ACHN (cell line): ENCODE measurements at places on chromosomes 1 and 21.

GRCh38 chr1:157641177-157641576, 43.3 kb upstream of the FCRL4 start:
- no peak for DNase-seq

- DNase-seq: no peak
These were observed 81.7 kb downstream of the SSBP3 start for GRCh38 chr1:54324251-54325140.

GRCh38 chr1:65558215-65558614, 137.7 kb downstream of the LEPR start:
- DNase-seq: no peak

DNA sequence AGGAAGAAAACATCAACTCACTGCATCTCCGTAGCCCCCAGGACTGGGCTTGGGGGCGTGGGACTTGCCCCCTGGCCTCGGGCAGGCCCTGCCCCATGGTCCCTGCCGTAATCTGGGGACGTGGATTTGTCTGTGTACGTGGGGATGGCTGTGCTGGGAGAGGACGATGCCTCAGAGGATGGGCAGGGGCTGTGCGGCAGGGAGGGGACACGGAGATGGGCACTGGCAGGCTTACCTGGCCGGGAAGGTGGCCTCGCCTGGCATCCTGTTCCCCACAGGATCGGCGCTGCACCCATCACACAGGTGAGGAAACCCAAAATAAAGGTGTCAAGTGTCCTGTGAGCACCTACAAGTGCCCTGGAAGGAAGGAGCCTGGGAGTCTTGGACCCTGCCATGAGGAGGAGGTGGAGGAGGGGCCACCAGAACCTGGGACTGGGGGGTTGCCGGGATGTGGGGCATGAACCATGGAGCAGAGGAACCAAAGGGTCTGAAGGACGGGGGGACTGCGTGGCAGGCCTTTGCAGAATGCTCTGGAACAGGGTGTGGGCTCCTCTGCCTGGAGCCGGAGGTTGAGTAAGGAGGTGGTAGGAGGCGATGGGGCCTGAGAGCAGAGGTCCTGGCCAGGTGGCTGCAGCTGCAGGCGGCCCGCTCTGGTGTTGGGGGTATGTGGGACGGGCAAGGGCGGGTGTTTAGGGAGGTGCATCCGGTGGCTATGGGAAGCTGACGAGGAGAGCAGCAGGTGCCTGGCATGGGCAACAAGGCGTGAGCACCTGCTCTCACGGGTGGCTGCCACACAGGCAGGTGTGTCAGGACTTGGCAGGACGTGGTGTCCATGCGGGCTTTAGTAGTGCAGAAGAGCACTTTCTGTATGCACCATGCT, 27.8 kb upstream of the LRRC3 start:
- no peak for DNase-seq

GRCh38 chr1:162206749-162207635, 137.5 kb downstream of the NOS1AP start:
- no peak for DNase-seq

GRCh38 chr1:33443080-33443704, 12.3 kb upstream of the PHC2 start:
- DNase-seq: no peak

DNA sequence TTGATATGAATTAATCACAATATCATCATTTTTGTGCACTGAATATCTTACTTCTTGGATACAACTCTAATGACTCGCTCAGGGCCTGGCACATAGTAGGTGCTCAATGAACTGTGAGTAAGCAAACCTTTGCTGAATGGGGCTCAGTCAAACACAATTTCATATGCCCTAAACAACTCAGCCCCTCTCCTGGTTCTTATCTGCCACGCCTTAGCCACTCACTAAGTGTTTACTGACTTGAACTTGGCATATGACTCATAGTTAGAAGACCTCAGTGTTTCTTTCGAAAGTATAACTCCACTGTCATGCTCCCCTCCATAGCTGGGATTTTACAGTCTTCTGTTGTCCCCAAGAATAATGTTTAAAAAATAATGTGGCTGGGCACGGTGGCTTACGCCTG, 4.8 kb upstream of the IFNLR1 start:
- peak; percentile 32 for DNase-seq

DNA sequence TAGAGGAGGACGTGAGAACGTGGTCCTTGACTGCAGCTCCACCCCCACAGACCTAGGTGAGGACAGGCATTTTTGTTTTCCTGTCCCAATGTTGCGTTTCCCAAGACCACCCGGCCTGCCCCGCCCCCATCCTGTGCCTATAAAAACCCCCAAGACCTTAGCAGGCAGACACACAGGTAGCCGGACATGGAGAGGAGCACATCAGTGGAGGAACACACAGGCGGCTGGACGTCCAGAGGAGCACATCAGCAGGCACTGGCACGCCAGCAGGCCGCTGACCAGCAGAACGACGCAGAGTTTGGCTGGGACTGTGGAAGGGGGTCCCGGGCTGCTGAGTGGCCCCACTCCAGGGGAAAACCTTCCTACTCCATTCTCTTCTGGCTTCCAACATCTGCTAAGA, 12.7 kb upstream of the HMGCL start:
- no peak for DNase-seq

GRCh38 chr1:109620841-109621286, 1.2 kb downstream of the AMPD2 start:
- DNase-seq: peak; percentile 90

GRCh38 chr1:31788825-31789256, 24.7 kb upstream of the ADGRB2 start:
- peak; percentile 47 for DNase-seq

- DNase-seq: peak; percentile 35
These were observed at the start of gene STUM for GRCh38 chr1:226548256-226549093. Gene STUM (plus strand): TSS chr1:226548764. CDS start chr1:226548905, 141 bp downstream.

DNA sequence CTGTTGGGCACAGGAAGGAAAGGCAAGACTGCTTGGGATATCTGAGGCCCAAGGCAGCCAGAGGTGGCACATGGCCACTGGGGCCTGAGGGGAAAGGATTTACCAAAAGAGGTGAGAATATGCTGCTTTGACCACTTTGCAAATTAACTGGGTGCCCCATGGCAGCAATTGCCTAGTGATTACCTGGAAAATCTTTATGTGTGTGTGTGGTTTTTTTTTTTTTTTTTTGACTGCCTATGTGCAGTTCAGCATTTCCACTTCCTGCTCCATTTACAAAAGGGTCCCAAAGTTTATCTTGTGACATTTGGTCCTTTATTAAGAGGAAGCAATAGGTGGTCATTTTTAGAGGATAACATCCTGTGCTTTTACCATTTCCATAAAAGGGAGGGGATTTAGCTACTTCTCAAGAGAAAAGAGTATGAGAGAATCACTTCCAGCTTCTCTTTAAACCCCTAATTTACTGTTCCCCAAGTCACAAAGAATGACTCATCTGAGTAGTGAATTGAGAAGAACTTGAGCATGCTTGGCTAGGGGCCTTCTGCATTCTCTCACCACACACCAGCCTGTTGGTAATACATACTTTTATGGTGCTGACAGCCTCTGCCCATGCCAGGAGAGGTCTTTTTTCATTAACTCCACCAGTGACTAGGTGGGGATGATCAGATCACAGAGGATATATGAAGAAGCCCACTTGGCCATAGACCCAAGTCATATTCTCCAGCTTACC, 52.1 kb downstream of the SYDE2 start:
- no peak for DNase-seq

GRCh38 chr1:204461331-204462228, 33.0 kb downstream of the PIK3C2B start:
- no peak for DNase-seq

GRCh38 chr1:233319272-233319671, 8.3 kb upstream of the MAP3K21 start:
- no peak for DNase-seq

GRCh38 chr1:244628789-244629188, 24.1 kb upstream of the DESI2 start:
- DNase-seq: no peak

DNA sequence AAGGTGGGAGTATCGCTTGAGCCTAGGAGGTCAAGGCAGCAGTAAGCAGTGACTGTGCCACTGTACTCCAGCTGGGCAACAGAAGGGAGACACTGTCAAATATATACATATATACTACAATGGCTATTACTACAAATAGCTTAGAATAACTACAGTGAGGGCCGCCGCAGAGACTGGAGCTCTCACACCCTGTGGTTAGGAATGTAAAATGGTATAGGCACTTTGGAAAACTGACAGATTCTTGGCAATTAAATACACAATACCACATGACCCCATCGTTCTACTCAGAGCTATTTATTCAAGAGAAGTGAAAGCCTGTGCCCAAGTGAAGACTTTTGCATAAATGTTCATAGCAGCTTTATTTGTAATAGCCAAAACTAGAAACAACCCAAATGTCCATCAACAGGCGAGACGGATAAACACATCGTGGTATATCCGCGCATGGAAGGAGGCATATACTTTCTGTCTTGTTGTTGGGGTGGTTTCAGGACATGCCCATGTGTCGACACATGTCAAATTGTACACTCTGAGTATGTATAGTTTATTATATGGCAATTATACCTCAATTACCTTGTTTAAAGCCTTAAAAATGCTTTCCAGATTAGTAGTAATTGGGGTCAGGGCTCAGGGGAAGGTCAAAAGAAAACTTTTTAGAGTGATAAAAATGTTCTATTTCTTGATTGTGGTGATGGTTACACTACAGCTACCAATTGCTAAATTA, 123.4 kb downstream of the RIPK4 start:
- no peak for DNase-seq

DNA sequence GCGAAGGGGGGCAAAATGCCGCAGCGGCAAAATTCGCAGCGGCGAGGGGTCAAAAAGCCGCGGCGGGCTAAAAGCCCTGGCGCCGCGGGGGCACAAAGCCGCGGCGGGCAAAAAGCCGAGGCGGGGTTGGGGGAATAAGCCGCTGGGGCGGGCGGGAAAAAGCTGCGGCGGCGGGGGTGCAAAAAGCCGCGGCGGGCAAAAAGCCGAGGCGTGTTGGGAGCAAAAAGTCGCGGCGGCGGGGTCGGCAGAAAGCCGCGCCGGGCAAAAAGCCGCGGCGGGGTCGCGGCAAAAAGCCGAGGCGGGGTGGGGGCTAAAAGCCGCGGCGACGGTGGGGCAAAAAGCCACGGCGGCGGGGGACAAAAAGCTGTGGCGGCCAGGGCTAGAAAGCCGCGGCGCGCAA, 3902.5 kb downstream of the SRGAP2C start:
- DNase-seq: no peak

DNA sequence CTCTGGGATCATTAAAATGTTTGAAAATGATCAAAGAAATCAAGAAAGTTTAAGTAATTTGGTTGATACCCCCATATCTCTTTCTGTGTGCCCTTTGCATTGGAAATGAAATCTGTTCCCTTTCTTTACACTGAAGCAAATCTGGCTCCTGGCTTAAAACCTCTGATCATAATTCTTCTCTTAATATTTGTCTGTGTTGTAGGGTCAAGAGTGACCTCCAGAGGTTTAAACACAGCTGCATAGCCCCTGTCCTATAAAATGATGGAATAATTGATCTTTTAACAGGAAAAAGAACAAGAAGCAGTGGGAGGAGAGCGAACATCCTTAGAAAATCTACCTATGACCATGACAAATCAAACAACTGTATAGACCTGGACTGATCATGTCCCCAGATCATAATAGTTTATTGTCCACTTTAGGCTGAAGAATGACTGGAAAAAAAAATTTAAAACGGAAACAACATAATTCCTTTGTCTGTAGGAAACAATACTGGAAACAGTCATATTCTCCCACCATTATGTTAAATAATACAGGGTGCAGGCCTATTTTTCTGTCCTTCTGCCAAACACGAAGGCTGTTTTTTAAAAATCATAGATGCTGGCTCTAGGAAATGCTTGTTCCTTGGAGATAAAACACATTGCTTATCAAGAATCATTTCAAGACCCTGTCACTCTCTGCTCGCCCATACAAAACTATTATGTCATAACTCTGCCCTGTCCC, 184.3 kb downstream of the NEGR1 start:
- DNase-seq: no peak

DNA sequence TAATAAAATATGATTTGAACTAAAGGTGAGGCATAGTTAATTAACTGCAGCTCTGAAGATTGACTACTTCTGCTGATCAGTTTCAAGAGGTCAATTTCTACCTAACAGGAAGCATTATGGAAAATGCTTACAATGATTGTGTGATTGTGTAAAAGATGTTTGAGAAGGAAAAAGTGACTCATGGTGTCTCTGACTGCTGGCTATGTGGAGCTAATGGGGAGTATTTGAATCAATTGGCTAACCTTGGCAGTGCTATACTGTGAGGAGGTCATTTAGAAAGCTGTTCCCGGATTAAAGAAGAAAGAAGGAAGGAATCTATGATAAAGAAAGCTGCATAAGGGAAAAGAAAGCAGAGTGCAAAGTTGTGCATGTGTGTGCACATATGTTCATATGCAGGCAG, 376.5 kb downstream of the ADGRL2 start:
- no peak for DNase-seq

DNA sequence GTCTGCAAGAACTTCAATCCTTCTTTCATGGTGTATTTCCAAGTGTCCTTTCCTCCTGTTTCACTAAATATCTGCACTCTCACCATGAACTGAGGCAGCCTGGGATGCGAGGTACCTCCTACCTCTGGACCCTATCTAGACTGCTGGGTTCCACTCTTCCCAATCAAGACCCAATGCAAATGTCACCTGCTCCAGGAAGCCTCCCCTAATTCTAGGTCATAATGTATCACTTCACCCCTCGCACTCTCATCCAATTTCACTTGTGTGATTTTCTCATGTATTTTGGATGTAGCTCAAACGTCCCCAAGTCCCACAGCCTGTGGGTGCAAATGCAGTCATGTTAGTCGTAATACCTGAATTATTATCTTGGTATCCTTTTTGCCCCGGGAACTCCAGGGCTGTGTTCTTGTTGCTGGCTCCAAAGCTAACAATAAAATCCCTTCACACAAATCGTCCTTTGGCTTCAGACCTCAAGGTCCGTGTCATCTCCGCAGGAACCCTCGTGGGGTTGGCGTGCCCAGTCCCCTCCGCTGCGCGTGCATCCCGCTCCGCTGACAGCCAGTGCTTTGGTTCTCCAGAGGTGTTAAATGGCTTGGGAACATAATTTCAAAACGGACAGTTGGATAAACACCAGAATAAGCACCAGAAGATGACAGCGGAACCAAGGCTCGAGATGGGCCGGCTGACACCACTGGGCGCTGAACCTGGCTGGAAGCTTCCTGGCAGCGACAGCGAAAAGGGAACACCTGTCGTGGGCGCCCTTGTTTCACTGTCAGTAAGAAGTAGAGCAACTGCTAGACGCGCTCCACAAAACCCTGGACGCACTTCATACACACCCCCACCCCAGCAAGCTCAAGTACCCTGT, 1.0 kb upstream of the BACH1 start:
- no peak for DNase-seq

DNA sequence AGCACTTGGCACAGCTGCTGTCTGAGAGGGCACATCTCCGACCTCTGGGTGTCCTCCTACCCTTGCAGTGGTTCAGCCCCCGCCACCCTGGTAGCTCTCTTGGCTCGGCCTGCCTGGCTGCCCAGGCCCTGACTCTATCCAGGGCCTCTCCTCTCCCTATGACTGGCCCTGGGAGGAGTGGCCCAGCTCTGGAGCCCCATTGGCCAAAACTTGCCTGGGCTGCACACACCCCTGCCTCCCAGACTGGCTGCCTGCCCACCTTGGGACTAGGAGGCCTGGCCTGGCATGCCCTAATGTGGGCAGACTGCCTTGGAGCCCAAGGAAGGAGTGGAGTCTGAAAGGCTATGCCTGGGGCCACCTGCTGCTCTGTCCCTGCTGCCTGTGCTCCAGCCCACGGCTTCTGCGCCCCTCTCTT, 33.6 kb downstream of the ACOT11 start:
- DNase-seq: peak; percentile 88
